Activated naive CD4-positive, alpha-beta T cell treated with anti-CD3 and anti-CD28 coated beads, Interleukin-2, amount 10 ng/mL, durations not matched to agents 7 days and 5 days (primary cell): ENCODE measurements at places on chromosomes 5 and 9.

DNA sequence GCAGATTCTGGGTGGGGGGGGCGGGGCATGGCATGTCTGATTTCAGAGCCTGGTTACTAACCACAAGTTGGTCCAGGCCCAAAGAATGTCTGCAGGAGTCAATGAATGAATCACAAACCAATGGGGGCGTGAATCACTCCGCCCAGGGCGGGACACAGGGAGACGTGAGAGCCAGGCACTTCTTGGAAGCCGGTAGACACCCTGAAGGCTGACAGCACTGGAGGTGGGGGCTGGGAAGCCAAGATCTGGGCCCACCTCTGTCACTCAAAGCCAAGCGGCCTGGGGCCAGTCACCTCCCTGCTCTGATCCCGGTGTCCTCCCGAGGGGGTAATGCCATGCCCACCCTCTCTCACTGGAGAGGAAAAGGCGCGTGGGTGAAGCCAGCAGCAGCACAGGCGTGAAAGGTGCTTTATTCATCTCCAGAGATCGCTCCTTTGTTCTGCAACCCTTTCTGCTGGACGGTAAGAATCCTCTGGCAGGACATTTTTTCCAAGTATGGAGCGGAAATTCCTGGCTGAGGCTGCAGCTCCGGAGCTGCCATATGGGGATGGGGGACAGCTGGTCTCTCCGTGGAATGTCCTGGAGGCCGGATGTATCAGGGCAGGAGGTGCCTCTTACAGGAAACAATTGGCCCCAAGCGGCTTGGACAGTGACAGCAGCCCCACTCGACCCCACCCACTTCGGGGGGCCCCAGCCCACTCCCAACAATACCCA is 85.0 kb downstream of the STK10 start:
- H3K4me3 ChIP-seq, result no peak overlapping the region
- H3K27ac ChIP-seq, result peak overlapping the region; percentile 65
- DNase-seq, result no peak
- H3K4me1 ChIP-seq, result peaks cover 30% of the 10 kb centered on the region

GRCh38 chr9:88312517-88313103 is 75.6 kb upstream of the SPIN1 start:
- peaks cover 30% of the 10 kb centered on the region for H3K4me1 ChIP-seq
- no peaks in the 10 kb centered on the region for H3K36me3 ChIP-seq
- H3K27ac ChIP-seq, result peak overlapping the region; percentile 58
- no peak overlapping the region for H3K4me3 ChIP-seq
- no peak for DNase-seq

- DNase-seq, result no peak
- no peak overlapping the region for H3K27ac ChIP-seq
- no peak overlapping the region for H3K4me3 ChIP-seq
- no peaks in the 10 kb centered on the region for H3K27me3 ChIP-seq
- no peaks in the 10 kb centered on the region for H3K4me1 ChIP-seq
Measured at GRCh38 chr9:80437091-80437640, 865.4 kb downstream of the TLE4 start.

DNA sequence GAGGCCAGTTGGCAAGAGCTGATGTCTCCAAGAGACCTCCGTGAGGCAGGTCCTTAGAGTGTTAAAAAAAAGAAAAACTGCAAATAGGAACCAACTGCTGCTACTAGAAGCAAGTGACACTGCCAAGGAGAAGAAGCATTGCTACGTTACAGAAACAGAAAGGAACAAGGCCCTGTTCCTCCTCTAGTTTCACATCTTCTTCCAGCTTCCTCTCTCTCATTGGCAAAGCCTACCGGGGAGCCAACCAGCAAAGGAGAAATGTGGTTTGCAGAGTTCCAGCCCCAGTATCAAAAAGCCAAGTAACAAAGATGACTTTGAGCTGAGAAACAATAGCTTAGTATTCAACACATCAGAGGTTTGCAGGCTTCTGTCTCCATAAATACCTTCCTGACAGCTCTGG is 145.9 kb downstream of the PRELID2 start:
- DNase-seq, result no peak
- H3K4me3 ChIP-seq, result no peak overlapping the region
- H3K36me3 ChIP-seq, result no peaks in the 10 kb centered on the region
- no peaks in the 10 kb centered on the region for H3K27me3 ChIP-seq

DNA sequence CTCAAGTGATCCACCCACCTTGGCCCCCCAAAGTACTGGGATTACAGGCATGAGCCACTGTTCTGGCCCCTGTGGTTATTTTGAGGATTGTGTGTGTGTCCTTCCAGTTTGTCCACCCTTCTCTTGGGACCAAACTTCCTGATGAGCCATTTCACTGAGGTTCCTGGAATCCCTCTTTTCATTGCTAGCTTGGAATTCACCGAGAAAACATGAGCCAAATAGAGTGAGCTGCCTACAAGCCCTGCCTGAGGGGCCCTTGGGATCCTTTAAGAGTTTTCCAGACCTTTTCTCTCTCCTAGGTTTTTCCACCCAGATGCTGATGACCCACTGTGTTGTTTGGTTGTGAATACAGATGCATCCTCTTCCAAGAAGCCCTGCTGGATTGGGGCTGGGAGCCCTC is 13.2 kb upstream of the KIF12 start:
- DNase-seq, result no peak
- peaks cover 33% of the 10 kb centered on the region for H3K27me3 ChIP-seq
- no peak overlapping the region for H3K27ac ChIP-seq
- H3K4me3 ChIP-seq, result no peak overlapping the region
- no peaks in the 10 kb centered on the region for H3K36me3 ChIP-seq

- H3K4me3 ChIP-seq, result no peak overlapping the region
- H3K36me3 ChIP-seq, result no peaks in the 10 kb centered on the region
- H3K27ac ChIP-seq, result no peak overlapping the region
- peak; percentile 41 for DNase-seq
- peaks cover 2% of the 10 kb centered on the region for H3K4me1 ChIP-seq
- no peaks in the 10 kb centered on the region for H3K27me3 ChIP-seq
Measured at GRCh38 chr9:136339173-136339957, 12.0 kb downstream of the GPSM1 start.

- H3K27me3 ChIP-seq, result peaks cover 98% of the 10 kb centered on the region
- H3K4me3 ChIP-seq, result no peak overlapping the region
- no peak overlapping the region for H3K27ac ChIP-seq
- DNase-seq, result peak; percentile 60
- no peaks in the 10 kb centered on the region for H3K36me3 ChIP-seq
Measured at GRCh38 chr9:124040935-124041816, 29.6 kb downstream of the LHX2 start.

DNA sequence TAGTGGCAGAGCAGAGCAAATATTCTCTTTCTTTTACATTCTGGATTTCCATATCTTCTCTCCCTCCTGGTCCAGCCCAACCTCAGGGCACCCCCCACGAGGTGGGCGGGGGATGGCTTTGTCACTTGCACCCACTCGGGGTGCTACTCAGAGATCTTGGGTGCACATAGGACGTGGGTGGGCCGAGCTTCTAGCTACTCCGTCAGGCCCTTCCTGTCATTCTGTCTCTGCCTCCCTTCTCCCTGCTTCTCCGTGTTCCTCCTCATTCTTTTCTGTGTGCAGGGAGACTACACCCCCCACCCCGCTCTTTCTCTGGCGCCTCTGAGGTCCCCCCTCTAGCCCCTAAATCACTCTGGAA is 19.5 kb downstream of the PCDHGC5 start:
- H3K27ac ChIP-seq, result no peak overlapping the region
- DNase-seq, result no peak
- H3K4me1 ChIP-seq, result peaks cover 10% of the 10 kb centered on the region
- peaks cover 25% of the 10 kb centered on the region for H3K27me3 ChIP-seq

- no peak for DNase-seq
- no peak overlapping the region for H3K4me3 ChIP-seq
- peaks cover 38% of the 10 kb centered on the region for H3K4me1 ChIP-seq
- H3K36me3 ChIP-seq, result peaks cover 7% of the 10 kb centered on the region
Measured at GRCh38 chr5:59164041-59164830, 581.4 kb downstream of the RAB3C start.

DNA sequence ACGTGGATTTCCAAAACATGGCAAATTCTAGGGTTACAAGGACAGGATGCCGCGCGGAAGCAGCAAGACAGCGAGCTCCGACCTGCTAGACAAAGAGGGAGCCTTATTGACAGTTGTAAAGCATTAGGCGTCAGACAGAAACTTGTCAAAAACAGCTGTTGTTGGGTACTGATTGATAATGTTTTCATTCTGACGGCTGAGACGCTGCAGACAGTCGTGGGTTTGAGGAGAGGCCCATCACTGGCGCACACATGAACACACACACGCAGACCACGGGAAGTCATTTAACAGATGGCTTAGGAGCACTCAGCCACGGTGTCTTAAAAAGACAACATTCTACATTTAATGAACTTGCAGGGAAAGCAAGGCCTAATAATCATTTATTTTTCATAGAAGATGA is 324.0 kb downstream of the NDUFS4 start:
- H3K4me3 ChIP-seq, result no peak overlapping the region
- no peak for DNase-seq
- no peak overlapping the region for H3K27ac ChIP-seq
- no peaks in the 10 kb centered on the region for H3K27me3 ChIP-seq
- H3K36me3 ChIP-seq, result no peaks in the 10 kb centered on the region

GRCh38 chr5:55570026-55570425 is 35.3 kb upstream of the PLPP1 start:
- H3K36me3 ChIP-seq, result no peaks in the 10 kb centered on the region
- H3K4me3 ChIP-seq, result no peak overlapping the region
- peaks cover 7% of the 10 kb centered on the region for H3K27me3 ChIP-seq
- no peak for DNase-seq

- H3K4me3 ChIP-seq, result no peak overlapping the region
- no peak overlapping the region for H3K27ac ChIP-seq
- peaks cover 46% of the 10 kb centered on the region for H3K36me3 ChIP-seq
- H3K4me1 ChIP-seq, result peaks cover 17% of the 10 kb centered on the region
- DNase-seq, result no peak
- H3K27me3 ChIP-seq, result no peaks in the 10 kb centered on the region
Measured at GRCh38 chr9:33048054-33048465, 23.0 kb downstream of the DNAJA1 start.

GRCh38 chr5:40841068-40841805 is at the start of gene CARD6:
TSS of gene CARD6 (plus strand) at chr5:40841367. CDS start at chr5:40841383, 16 bp downstream.
- no peak for DNase-seq
- H3K36me3 ChIP-seq, result peaks cover 8% of the 10 kb centered on the region
- H3K27me3 ChIP-seq, result peaks cover 20% of the 10 kb centered on the region
- H3K4me1 ChIP-seq, result peaks cover 29% of the 10 kb centered on the region
- H3K27ac ChIP-seq, result peak within 1 kb of the TSS; percentile 92
